ENCODE measurements at places on chromosomes 4 and X.

DNA sequence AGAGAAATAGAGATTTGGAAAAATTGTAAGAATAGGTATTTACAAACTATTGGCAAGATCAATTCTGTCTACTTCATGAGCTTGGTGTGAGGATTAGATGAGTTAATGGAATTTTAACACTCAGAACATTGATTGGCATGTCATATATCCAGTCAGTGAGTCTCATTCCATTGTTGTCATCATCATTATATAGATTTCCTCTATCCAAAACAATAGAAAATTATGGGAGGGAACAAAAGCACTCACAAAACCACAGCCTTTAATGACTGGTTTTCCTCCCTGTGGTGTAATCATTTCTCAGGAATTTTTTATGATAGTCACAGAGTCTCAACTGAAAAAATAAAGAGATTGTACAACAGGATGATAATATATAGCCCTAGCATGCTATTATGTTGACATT is 21.1 kb downstream of the KLHL5 start:
- DNase-seq = no peak

- no peak for DNase-seq
Observed at GRCh38 chr4:4858527-4859324, 739 bp upstream of the MSX1 start.

GRCh38 chr4:18540349-18540748 is 518.8 kb upstream of the LCORL start:
- DNase-seq = no peak

DNA sequence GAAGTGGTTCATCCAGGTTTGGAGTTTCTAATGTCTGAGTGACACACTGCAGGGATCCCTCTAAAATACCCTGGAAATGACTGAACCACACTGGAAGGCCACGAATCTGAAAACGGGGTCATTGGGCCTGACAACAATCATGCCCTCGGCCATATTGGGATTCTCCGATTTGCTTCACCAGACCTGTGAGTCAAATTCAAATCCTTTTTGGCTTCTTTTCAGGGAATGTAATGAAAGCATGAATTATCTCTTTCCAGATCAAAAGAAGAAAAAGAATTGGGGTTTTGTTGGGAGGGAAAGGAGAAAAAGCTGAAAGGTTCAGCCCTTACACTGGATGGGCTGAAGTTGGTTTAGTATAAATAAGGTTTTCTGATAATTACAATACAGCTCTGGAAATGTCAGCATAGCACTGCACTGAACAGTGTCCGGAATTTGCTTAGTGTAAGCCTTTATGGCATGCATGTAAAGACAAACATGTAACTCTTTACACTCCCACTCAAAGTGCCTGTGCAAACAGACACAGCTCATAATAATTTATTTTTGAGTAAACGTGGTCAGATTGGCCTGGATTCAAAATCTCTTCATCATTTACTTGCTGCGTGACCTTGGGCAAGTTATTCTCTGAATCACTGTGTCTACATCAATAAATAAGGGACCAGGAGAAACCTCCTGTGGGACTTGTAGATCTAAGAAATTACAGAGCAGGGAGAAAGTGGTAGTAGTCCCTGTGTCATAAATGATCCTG is 21.4 kb downstream of the CT47C1 start:
- no peak for DNase-seq

GRCh38 chrX:34956916-34957315 is 14.3 kb downstream of the FAM47B start:
- DNase-seq = no peak

- no peak for DNase-seq
Observed at GRCh38 chrX:49656533-49656932, 39.3 kb downstream of the PAGE1 start.

DNA sequence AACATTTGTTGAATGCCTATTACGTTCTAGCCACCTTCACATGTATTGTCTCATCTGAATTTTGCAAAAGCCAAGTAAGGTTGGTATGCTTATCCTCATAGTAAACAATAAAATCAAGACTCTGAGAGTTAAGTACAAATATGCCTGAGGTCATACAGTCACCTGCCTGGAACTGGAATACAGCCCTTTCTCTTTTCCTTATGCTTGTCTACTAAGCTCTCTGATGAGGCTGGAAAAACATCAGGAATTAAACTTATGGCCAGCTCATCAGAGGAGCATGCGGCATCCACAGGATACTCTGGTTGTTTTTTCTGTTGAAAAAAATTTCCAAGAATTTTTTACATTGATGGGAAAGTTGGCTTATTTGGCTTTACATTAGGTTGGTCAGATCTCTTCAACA is 35.5 kb downstream of the NCAPG start:
- no peak for DNase-seq

Data from esophagus squamous epithelium (tissue), 5 donors.